Hematopoietic multipotent progenitor cell treated with erythropoietin and hydrocortisone succinate and interleukin-3 and kit ligand, for 15 days (in vitro differentiated cells): ENCODE measurements at places on chromosomes 3 and 15.

DNA sequence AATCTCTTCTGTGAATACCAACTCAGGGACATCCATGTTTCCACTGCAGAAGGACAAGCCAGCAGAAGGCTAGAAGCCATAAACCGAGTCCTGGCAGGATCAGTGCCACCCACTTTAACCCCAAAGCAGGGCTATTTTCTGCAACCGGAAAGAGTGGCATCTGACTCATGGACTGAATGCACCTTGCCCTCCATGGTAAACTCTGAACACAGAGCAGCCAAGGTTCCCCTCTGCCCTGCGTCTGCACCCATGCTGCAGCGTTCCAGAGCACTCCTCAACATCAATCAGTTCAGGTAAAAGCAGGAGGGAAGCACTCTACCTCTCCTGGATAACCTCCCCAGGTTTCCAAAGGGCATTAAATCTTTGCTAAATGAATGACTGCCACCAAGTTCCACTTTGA, 801 bp upstream of the NGRN start:
- DNase-seq: no peak

DNA sequence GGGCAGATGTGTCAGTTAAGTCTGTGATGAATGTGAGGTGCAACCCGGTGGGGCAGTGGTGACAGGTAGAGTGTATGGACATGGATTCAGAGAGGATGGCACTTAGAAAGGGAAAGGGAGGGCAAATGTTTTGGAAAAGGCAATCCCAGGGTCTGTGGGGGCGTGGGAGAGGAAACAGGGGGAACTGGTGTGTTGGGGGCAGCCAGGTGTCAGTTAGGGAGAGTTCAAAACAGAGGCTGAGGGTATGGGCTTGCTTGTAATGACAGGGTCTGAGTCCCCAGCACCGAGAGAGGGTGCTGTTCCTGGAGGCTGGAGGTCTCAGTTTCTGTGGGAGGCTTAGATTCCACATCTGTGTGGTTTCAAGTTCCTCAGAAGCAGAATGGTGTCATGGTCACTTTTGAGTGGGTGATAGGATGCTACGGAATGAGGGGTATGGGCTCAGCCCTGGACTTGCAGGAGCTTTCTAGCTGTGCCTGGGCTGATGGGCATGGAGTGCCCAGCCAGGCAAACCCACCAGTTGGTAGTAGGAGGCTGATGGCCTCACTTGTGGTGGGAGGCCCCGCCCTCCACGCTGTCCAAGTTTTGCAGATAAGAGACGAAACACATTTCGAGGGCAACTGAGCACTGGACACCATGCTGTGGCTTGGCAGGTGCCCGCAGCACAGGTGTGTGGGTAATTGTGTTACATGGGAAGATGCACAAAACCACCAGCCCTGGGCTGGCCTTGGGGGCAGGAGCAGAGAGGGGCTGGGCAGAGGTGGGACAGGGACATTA, 209.4 kb downstream of the RPLP1 start:
- DNase-seq: no peak

DNA sequence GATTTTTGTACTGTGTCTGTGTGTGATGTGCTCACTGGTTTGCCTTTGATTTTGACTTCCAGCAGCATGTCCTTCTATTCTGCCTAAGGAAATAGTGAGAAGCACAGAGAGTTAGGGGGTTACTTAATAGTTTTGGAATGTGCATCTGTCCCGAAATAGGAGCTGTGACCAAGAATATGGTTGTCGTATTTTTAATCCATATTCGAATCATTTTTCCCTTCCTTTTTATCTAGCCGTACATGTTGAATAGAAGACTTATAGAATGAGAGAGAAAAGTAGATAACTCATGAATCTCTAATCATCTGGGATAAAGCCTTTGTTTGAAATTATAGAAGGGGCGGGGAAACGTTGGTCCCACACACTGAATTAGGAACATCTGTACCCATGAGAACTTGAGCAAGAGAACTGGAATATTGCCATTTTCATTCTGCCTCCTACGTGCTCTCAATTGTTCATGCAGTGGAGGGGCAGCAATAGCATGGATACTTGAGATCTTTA, 23.6 kb downstream of the CRTC3 start:
- DNase-seq: no peak

DNA sequence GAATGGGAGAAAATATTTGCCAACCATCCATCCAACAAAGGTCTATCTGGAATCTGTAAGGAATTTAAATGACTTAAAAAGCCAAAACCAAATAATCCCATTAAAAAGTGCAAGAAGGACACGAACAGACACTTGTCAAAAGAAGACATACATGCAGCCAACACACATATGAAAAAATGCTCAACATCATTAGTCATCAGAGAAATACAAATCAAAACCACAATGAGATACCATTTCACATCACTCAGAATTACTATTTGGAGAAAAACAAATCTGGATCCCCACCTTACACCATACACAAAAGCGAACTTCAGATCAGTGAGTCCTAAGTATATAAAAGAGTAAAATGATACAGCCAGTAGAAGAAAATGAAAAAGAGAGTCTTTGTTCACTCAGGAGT, 58.6 kb upstream of the MNS1 start:
- no peak for DNase-seq

DNA sequence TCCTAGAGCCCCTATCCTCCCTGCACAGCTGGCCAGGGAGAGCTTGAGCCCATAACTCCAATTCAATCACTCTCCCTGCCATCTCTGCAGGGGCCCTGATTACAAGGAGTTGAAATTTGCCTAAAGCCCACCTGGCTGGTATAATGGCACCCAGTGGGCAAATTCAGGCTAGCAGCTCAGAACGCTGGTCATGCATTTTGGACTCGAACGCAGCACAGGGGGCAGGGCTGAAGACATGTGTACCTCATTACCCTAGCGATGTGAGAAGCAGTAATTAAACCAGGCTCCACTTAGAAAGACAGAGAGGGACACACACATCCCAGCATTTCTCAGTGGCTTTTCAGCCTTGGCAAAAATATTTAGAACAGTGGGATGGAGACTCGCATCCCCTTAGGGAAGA, 3.2 kb downstream of the INSYN1 start:
- DNase-seq: no peak

- DNase-seq: no peak
Measured at GRCh38 chr3:150933473-150933995, 28.3 kb upstream of the MINDY4B start.
